ENCODE measurements at places on chromosomes 5 and 9.

- no peak for DNase-seq
Observed at GRCh38 chr9:89309166-89309565, 1.8 kb upstream of the CKS2 start.

GRCh38 chr5:78588507-78588906, 60.1 kb downstream of the LHFPL2 start:
- no peak for DNase-seq

GRCh38 chr5:140205952-140206351, 31.0 kb downstream of the CYSTM1 start:
- no peak for DNase-seq

DNA sequence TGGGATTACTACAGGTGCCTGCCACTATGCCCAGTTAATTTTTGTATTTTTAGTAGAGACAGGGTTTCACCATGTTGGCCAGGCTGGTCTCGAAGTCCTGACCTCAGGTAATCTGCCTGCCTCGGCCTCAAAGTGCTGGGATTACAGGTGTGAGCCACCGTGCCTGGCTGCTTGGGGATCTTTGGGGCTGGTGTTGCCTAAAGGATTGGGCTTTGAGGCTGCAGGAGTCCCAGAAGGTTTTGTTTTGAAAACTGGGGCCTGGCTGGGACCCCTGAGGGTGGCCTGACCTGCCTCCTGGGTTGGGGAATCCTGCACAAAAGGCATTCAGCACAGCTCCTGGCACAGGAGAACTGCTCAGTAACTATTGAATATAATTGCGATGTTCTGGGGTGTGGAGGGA, 25.1 kb upstream of the SHB start:
- no peak for DNase-seq

- no peak for DNase-seq
Observed at GRCh38 chr9:69829484-69829883, 8.9 kb downstream of the CFAP95 start.

GRCh38 chr5:119795768-119796167, 166.4 kb downstream of the FAM170A start:
- DNase-seq: no peak

GRCh38 chr5:148394587-148395019, 10.8 kb downstream of the FBXO38 start:
- DNase-seq: no peak

- DNase-seq: no peak
Observed at GRCh38 chr9:77960356-77961153, 71.1 kb downstream of the GNAQ start.

- no peak for DNase-seq
Observed at GRCh38 chr5:124438903-124439281, 307.5 kb downstream of the ZNF608 start.

DNA sequence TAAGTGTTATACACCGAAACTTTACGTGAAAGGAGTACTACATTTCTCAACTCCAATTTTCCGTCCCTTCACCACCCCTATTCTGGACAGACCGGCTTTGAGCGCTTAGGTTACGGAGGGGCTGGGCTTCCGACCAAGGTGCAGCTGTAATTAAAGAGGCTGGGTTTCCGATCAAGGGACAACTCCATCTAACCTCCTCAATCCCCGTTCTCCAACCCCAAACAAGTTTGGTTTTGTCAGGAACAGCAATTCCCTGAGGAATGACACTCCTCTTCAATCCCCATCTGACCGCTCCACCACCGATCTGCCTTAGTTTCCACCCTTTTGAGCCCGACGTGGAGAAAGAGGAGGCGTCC, 577 bp downstream of the TUT7 start:
- DNase-seq: no peak

DNA sequence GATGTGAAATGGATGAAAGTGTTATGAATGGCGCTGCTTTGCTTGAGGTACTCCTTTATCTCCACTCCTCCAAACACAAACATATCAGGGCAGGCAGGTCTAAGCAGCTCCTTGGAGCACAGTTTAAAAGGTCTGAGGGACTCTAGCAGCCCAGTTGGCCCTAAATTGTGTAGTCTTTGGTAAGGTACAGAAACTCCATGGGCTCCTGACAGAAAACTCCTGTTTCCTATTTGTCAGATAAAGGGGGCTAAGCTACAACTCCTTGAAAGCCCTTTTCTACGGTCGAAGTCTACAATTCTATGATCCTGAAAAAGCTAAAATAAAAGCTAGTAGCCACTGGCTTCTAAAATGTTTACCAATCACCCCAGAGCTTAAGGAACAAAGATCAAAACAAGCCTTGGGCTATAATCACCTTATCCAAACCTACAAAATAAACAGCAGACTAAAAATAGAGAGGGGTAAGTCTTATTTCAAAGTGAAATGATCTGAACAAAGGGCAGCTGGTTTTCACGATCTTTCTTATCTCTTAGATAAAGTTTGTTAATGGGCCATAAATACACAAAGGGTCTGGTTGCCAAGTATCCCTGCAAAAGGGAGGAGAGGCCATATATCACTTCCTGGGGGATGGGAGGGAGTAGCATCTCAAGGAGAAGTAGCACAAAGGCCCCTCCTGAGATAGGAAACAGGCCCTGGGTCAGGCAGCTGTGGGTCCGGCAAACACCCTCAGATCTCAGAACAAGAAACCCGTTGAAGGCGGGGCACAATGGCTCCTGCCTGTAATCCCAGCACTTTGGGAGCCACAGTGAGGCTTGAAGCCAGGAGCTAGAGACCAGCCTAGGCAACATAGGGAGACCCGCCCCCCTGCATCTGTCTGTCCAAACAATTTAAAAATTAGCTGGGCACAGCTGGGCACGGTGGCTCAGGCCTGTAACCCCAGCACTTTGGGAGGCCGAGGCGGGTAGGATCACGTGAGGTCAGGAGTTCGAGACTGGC, 28.3 kb upstream of the DENND4C start:
- DNase-seq: no peak

DNA sequence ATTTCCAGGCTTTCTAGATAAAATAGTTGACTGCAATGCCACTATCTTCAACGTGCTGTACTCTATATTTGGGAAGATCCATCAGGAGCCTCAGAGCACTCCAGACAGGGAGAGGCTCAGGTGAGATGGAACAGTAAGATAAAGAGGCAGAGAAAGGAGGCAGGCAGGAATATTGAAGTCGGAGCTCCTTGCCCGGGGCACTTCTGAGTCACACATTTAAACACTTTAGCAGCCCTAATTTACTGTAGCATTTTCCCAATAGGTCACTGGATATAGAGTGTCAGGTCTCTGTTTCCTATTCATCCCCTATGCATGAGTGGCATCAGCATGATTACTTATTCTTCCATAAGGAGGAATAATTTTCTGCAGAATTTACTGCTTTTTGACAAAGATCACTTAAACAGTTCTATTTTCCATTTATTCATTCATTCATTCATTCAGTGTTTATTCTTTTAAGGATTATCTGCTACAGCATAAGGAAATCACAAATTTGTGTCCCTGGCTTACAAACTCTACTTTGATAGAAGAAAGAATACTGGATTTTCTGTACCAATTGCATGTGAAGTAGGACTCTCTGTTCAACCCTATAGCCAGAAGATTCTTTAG, 170.7 kb downstream of the MAPKAP1 start:
- no peak for DNase-seq

GRCh38 chr5:179806250-179807048, at the start of gene MGAT4B:
Gene MGAT4B (minus strand): TSS chr5:179806866. CDS start chr5:179806583, 283 bp downstream.
- DNase-seq: peak; percentile 26

DNA sequence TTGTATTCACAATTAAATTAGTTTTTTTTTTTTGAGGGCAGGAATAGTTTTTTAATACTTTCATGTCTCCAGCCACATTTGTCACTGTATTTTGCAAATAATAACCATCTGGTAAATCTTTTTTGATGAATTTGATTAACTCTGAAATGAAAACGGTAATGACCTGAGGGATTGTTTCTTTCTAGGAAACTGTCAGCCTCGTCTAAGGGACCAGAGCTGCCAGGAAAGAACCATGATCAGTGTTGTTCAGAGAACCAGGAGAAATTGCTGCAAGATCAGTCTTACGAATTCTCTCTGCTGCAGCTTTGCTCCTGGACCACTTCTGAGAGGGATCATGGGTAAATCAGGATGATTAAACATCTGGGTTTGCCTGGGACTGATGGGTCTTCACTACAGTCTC, 114.5 kb upstream of the TAF11L2 start:
- DNase-seq: no peak

- DNase-seq: no peak
Observed at GRCh38 chr5:13460587-13460986, 483.9 kb downstream of the DNAH5 start.

DNA sequence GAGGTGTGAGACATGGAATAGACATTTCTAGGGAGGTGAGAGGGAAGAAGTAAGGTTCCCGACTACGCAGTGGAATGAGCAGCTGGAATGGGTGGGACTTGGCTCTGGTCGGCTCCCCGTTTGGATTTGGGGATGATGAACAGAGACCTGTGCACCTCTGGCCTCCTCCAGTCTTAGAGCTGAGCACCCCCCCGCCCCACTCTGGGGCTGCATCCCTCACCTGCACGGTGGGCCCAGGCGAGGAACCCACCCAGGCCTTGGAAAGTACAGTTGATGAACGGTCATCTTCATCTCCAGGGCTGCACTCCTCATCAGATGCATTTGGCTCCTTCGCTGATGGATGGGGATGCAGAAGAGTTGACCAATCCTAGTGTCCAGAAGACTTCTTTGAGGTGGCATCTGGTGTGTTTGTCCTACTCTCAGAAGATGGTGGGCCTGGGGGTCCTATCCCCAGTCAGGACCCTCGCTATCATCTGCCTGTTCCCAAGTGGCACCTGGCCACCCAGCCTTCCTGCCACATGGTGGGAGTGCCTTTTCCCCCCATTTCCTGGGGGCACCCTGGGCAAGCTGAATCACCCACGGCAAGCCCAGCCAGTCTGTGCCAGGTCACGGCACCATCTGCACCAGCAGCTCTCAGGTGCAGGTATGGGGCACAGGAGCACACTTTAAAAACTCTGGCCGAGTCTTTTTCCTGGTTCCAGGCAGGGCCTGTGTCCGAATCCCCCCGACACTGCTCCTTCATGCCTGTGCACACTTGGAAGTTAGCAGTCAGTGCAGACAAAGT, 70.5 kb downstream of the GTF3C4 start:
- DNase-seq: no peak

DNA sequence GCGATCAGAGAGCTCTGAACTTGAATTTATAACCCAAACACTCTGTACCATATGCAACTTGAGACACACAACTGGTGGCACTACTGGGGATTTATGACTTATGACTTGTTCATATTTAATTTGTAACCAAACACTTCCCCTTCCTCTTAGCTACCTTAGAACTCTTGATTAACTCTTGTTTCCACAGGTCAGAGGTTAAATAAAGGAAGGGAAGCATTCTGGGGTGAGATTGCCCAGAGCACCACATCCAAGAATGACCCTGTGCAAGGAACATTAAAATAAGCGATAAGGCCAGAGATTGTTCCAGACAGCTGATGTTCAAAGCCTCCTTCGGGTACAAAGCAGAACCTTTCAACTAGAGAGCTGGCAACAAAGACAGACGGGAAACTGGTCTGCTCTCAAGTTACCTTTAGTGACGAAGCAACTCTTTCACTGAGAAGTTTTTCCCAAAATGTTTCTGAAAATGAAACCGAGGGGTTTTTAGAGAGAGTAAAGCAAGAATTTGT, 242.6 kb downstream of the DENND1A start:
- DNase-seq: no peak

DNA sequence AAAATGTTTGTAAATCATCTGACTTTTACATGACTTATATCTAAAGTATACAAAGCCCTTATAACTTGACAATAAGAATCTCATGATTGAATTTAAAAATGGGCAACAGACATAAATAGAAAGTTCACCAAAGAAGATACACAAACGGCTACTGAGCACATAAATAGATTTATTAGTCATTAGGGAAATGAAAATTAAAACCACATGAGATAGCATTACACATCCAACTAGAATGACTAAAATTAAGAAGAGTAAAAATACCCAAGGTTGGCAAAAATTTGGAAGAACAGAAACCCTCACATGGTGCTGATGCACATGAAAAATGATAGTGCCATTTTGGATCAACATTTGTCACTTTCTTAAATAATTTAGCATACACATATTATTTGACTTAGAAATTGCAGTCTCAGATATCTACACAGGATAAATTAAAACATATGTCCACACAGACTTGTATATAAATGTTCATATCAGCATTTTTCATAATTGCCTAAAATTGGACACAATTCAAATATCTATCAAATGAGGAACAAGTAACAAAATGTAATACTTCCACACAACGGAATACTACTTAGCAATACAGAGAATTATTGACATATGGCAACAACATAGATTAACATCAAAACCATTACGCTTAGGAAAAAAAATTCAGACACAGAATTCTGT, 359.1 kb upstream of the DAB2 start:
- DNase-seq: no peak

DNA sequence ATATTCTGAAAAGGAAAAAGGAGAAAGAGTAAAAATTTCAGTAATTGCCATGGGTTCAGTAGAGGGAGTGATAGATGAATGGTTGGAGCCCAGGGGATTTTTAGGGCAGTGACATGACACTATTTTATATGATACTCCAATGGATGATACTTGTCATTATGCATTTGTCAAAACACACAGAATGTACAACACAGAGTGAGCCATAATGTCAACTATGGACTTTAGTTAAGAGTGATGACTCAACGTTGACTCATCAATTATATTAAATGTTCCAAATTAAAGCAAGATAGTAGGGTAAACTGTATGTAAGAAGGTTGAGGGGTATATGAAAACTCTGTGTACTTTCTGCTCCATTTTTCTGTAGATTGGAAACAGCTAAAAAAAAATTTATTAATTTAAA, 586.4 kb downstream of the TAF11L14 start:
- no peak for DNase-seq

DNA sequence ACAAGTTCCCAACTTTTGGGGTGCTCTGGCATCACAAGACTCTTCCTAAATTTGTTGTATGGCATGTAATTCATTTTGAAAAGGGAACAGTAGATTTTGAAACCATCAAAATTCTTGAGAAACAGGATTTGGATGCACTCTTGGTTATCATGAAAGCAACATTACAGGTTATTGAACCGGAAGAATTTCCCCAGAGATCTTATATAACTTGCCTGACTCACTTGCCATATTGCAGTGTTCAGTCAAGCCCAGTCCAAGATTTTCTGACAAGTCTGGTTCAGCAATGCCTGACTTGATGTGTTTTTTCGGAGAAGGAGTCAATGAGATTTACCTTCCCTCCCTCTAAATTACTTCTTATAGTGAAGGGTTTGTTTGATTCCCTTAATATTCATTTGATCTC, 32.0 kb downstream of the SMIM15 start:
- no peak for DNase-seq

GRCh38 chr9:120361551-120361950, 218.4 kb downstream of the CDK5RAP2 start:
- no peak for DNase-seq

Measured in NCI-H1930 (cell line).